NCI-H446 treated with DMSO at 0.1 percent for 48 hours (cell line): ENCODE measurements at places on chromosomes 3 and 15.

GRCh38 chr3:9727041-9727595, 4.4 kb upstream of the BRPF1 start:
- no peak for DNase-seq

DNA sequence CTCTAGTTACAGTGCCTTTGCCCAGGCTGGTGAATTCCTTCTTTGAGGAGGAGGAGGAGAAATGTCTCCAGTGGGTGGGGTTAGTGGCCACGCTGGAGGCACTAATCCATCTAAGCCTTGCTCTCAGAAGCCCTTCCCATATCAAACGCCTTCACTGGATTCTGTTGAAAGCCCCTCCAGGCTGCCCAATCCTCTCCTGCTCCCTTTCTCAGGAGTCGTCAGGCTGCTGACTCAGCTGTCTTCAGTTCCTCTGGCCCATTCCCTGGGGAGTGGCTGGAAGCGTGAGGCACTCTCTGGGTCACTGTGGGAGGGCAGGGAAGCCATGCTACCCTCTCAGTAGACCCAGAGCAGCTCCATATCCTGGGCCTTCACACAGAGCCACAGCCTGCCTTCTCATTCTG, 2.7 kb downstream of the AP2M1 start:
- no peak for DNase-seq

- DNase-seq: no peak
These were observed 2.2 kb downstream of the SCAANT1 start for GRCh38 chr3:63910001-63910400.

- DNase-seq: no peak
These were observed 351.6 kb downstream of the GAP43 start for GRCh38 chr3:115974940-115975339.

GRCh38 chr3:134464064-134464688, 21.6 kb downstream of the ANAPC13 start:
- DNase-seq: peak; percentile 81

- no peak for DNase-seq
These were observed 224.2 kb upstream of the CFAP20DC start for GRCh38 chr3:59273976-59274375.

GRCh38 chr3:72114773-72115172, 329.8 kb upstream of the PROK2 start:
- no peak for DNase-seq

GRCh38 chr3:108319428-108320082, 23.2 kb downstream of the HHLA2 start:
- no peak for DNase-seq

- DNase-seq: no peak
These were observed 182.5 kb downstream of the FOXP1 start for GRCh38 chr3:71400986-71401451.

DNA sequence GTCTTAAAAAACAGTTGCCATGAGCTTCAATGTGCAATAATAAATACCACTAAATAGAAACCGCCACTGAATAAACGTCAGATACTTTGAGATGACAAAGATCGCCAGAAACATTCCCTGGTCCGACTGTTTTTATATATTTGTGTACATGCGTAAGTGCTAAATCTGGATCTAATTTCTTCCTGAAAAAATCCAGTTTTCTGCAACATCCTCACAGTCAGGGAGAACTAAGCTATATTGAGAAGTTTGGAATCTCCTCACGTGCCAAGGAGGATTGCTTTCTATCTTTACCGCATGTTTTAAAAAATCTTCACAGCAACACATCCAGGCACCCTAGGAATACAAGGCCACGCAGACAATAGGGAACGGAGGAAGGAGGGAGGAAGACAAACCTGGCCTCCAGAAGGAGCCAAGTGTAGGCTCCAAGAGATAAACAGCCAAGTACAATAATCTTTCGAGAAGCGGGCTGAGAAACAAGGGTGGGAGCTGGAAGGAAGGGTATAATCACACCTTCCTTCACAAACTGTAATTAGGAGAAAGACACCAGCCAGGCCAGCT, 5.7 kb downstream of the VGLL4 start:
- DNase-seq: no peak

GRCh38 chr3:142866841-142867631, 21.8 kb downstream of the PCOLCE2 start:
- DNase-seq: no peak

DNA sequence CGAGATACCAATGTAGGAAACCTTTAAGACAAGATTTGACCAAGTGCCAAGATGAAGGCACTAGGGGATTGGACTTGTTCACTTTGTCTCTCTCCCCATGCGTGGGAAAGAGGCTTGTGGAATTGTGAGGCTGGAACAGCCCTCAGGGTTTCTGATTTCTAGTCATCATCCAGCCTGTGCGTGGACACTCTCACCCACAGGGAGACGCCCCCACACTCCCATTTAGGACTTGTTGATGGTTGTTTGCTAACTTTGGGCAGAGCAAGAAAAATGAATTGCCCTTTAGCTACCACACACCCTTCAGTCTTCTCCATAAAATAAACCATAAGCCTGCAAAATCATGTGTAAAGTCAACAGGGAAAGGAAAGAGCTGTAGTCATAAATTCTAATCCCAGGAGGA, 18.4 kb downstream of the ACKR2 start:
- no peak for DNase-seq

- DNase-seq: no peak
These were observed 117.5 kb upstream of the CRBN start for GRCh38 chr3:3296979-3297381.

DNA sequence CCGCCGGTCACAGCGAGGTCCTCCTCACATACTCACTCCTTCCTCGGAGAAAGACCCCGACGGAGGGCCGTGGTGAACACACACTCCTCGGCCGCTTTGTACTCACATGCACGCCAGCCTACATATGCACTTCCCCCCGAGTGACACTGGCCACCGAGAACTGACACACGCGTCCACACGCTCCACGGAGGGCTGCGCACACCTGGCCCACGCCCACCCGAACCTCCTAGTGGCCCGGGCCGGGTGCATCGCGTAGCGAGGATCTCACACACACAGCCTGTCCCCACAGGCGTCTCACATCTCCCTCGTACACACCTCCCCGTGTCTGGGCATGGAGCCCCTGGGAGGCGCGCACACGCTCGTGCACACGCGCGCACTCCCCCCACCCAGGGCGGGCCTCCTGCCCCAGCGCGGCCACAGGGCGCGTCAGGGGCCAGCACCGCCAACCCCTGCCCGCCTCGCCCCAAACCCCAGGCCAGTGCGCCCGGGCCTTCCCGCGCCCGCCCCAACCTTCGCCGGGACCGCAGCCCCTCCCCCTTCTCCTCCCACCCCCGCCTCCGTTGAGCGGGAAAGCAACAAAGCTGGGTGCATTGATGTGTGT, 411 bp upstream of the C3orf70 start:
- no peak for DNase-seq

- DNase-seq: no peak
These were observed 169.5 kb downstream of the ATP10A start for GRCh38 chr15:25693321-25694238.

DNA sequence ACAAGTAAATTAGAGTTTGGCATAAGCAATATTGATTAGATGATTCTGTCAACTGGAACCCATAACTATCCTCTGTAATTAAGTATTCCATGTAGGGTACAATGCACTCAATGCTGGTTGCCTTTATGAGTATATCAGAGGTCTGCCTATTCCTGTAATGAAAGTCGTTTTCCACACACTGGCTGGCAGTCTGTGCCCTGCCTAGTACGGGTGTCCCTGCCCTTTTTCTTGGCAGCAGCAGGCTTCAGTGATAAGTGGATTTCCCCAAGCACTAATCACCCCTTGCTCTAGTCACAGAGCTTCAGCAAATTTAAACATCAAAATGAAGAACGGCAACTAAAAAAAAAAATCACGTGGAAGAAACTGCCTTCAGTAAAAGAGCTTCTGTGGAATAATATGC, 294.8 kb upstream of the STT3B start:
- no peak for DNase-seq

DNA sequence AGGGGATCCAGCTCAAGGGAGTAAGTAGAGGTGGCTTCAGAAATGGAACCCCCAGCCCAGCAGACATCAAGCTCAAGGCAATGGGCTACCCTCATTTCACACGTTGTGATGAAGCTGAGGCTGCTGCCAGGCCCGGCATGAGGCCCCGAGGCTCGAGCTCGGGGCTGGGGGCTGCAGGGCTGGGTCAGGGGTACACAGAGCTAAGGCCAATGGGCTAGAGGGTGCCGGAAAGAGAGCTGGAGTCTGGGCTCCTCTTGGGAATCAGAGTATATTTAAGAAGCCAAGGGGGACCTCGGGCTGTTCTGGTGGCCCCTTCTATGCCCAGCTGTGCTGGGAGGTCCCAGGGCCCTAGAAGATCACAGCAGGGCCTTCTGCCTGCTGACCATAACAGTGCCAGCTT, 7.4 kb downstream of the PRSS50 start:
- DNase-seq: no peak

- peak; percentile 67 for DNase-seq
These were observed 36.8 kb downstream of the FNDC3B start for GRCh38 chr3:172076212-172076611.
